ENCODE measurements at places on chromosomes 6 and 20.

DNA sequence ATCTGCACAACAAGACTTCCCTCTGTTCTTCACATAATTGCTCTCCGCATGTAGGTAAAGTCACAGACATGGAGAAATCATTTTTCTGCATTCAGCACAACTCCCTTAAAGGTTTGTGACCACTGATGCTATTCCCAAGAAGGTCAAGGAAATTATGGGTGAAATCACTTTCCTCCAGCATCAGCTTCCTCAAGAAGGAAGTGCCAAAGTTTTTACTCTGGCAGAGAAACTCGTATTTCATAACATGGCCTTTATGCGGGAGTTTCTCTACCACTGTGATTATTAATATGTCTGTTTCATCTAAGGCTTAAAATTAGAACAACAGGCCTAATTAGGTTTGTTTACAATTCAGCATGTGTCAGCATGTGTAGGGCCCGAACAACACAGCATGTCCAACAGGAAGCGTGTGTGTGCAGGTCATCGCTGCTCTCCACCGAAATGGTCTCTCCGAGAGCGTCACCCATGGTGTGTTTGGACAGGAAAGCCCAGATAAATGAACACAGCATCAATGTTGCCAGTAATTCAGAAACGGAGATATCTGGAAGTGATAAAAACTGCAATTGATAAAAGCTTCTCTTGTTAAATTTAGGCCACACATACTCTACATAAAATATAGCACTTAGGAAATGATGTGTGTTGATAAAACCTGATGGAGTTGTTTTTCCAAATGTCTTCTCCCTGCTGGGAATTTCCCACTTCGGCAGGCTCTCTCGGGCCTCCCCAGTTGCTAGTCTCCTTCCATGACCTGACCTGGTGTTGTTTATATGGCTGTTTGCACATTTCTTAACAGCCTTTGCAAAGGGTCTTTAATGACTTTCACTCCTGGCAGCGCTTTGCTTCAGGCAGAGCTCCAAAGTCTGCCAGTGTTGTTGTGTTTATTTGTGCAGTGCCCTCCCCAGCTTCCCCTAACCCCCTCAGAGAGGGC, 265.1 kb upstream of the CEP162 start:
- no peak for DNase-seq

DNA sequence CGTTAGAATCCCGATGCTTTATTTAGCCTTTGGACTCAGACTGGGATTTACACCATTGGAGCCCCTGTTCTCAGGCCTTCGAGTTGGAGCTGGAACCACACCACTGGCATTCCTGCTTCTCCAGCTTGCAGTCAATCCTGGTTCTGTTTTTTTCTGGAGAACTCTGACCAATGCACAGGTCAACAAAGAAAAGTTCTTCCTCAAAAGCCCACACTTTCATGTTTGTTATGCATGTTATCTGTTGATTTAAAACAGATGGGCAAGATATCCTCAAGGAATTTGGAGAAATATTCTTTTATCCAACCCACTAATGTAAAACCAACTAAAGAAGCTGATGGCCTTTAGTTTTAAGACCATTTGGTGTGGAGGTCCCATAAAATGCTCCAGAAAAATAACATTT, 205.7 kb downstream of the ANKRD60 start:
- no peak for DNase-seq

DNA sequence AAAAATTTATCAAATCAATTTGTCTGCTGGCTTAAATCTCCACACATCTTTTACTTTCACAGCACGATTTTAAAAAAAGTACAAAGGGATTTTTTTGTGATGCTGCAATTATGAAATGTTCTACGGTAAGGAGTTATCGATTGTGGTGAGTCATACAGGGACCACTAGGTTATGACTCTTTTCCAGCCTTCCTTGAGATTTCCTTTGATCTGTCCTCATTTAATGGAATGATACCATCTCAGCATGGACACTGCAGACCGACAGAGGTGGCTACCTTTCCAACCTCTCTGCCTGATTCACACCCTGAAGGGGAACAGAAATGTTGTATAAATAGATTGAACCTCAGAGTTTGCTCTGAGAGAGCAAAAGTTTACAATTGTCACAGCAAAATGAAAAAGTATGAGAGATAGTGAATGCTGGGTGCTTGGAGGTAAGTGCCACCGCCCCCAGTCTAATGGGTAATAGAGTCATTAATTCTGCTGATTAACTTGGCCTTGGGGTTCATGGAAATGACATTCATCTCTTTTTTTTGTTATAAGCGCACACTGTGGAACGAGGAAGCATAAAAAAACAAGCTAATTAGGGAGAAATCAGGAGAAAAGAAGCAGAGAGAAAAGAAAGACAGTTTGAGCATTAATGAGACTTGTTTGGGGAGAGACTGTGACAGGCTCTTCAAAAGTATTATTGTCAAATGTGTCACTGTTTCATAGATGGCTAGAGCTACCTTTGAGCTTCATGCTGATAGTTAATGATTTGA, 306.0 kb downstream of the RNF144B start:
- no peak for DNase-seq

GRCh38 chr6:153511896-153512496, 380.9 kb upstream of the RGS17 start:
- DNase-seq: no peak

DNA sequence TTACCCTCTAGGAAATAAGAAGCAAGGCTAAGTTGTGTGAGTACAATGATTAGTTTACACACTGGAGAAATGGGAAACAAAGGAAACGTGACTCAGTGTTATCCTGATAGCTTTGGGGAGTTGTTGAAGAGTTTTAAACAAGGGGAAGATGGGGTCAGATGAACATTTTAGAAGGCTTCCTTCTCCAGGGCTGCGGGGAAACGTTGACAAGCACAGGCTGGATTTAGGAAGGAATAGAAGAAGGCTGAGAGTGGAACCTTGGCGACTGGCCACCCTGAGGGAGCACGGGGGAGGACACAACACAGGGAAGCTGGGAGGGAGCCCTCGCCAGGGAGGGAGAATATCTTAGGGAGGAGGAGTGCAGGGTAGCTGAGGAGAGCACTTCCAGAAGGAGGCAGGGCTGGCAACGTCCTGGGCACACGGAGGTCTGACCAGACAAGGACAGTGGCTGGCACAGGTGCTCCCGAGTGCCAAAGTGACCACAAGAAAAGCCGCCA, 134.7 kb downstream of the AIG1 start:
- DNase-seq: no peak

DNA sequence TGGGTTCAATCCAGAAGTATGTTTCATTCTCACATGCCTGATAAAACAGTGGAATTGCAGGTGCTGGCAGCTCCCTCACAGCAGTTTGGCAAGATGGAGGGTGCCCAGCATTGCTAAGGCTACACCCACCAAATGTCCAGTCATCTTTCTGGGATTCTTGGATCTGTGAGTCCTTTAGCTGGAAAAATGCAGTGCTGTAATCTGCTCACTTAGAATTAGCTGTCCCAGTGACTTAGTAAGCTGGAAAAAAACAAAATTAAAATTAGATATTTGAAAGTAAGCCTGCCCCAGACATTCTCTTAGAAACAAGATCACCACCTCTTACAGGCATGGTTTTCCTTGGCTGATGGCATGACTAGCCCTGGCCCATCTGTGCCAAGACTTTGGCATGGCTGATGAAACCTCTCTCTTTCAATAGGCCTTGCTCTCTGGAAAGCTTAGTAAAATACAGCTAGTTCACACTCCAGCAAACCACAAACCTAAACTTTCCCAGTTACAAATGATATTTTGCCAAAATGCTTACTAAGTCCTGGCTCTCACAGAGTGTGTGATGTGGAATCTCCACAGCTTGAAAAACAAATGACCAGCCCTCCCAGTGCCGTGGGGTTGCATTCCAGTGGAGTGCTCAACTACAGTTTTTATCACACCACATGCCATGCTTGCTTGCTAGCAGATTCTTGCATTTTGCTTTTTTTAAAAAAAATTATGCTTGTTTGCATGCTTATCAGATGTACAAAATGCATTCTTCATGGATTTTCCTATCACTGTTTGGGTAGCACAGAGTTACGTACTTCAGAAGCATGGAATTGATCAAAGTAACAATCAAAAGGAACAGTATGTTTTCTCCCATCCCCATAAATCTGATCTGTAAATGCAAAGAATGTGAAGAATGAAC, 261.5 kb downstream of the EYA4 start:
- DNase-seq: no peak

- DNase-seq: no peak
These were observed 931.1 kb downstream of the KIF16B start for GRCh38 chr20:15642109-15642508.

GRCh38 chr6:52361414-52361944, 472 bp upstream of the PAQR8 start:
- DNase-seq: peak; percentile 53

DNA sequence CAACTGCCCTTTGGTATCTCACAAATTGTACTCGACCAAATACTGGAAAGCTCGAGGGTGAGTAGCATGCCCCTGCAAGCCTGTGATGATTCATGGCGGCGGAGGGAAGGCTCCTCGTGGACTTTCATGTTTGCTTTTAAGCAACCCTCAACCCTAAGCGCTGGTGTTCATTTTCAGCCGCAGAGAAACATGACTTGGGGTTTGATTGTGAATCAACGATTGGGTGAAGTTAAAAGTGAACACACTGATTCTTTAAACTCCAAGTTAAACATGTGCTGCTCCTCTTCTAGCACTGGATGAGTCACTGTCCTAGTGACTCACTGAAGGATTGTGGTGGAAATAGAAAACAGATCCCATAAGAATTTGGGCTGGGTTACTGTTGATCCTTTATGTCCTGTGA, 8.3 kb downstream of the CD109 start:
- no peak for DNase-seq

DNA sequence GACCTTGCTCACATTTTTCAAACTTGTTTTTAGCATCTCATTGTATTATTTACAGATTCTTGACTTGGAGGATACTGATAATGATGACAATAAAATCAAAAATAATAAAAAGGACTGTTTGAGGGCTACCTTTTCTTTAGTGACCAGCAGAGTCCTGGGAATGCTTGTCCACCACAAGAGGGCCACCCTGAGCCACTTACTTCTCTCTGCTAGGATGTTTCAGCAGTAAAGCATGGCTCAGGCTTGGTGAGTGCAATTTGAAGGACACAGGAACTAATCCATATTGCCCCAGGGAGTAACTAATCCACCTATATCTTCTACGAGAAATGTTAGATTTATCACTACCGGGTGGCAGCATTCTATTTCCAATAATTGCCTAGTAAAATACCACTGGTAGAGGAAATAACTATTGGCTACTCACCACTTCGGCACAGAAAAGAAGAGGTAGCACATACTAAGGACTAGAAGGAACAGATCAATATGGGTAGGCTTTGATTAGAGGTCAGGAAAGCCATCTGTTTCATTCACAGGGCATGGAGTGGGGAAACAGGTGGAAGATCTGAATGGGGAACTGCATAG, 5.8 kb upstream of the KIAA0408 start:
- DNase-seq: peak; percentile 29

GRCh38 chr6:128914051-128914450, 31.1 kb downstream of the LAMA2 start:
- no peak for DNase-seq

GRCh38 chr6:136887953-136888352, 34.1 kb upstream of the SLC35D3 start:
- DNase-seq: no peak

DNA sequence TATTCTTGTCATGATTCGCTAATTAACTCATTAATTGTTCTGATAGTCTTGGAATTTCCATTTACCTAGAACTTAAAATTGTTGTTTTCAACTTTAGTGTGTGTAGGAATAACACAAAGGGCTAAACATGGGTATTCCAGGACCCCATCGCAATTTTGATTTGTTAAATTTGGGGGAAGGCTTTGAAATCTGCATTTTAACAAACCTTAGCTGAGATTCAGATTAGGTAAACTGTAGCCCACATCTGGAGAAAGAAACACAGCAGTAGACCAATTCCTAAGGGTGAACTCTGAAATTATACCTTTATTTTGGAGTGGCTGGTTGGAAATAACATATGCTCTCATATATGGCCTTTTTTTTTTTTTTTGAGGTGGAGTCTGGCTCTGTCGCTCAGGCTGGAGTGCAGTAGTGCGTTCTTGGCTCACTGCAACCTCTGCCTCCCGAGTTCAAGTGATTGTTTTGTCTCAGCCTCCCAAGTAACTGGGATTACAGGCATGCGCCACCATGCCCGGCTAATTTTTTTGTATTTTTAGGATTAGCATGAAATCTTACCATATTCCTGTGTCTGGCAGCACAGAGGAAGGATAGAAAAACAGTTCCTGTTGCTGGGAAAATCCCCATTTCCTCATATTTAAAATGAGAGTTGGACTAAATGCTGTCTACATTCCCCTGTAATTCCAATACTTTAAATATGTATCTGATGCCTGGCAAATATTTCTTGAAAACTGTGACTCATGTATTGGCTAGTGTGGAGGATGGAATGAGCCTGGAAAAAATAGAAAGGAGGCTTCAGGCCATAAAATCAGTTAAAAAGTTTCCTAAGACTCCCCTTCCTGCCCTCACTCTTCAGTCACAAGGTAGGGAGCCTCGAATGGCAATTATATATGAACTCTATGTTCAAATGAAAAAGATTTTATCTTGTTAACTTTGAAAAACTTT, 96.7 kb upstream of the FAM184A start:
- no peak for DNase-seq

- no peak for DNase-seq
These were observed 856 bp downstream of the TP53TG5 start for GRCh38 chr20:45377269-45377668.

GRCh38 chr6:10838794-10839333, 525 bp upstream of the MAK start:
- no peak for DNase-seq

- no peak for DNase-seq
These were observed 61.6 kb upstream of the DSP start for GRCh38 chr6:7479801-7480266.

DNA sequence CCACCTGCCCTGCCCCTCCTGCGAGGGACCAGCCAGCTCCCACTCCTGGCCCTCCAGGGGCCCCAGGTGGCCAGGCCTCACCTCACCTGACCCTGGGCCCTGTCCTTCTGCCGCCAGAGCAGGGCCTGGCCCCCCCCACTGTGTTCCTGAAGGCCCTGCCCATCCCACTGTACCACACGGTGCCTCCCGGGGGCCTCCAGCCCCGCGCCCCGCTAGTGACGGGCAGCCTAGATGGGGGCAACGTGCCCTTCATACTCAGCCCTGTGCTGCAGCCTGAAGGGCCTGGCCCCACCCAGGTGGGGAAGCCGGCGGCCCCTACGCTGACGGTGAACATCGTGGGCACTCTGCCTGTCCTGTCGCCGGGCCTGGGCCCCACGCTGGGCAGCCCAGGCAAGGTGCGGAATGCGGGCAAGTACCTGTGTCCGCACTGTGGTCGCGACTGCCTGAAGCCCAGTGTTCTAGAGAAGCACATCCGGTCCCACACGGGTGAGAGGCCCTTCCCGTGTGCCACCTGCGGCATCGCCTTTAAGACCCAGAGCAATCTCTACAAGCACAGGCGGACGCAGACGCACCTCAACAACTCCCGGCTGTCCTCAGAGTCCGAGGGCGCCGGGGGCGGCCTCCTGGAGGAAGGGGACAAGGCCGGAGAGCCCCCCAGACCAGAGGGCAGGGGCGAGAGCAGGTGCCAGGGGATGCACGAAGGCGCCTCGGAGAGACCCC, 27.6 kb downstream of the ZNF831 start:
- no peak for DNase-seq

- DNase-seq: no peak
These were observed 42.7 kb upstream of the FAM210B start for GRCh38 chr20:56316051-56316450.

Measured in left renal cortex interstitium (tissue), 4 donors.